ENCODE measurements at places on chromosomes 3 and 15.

DNA sequence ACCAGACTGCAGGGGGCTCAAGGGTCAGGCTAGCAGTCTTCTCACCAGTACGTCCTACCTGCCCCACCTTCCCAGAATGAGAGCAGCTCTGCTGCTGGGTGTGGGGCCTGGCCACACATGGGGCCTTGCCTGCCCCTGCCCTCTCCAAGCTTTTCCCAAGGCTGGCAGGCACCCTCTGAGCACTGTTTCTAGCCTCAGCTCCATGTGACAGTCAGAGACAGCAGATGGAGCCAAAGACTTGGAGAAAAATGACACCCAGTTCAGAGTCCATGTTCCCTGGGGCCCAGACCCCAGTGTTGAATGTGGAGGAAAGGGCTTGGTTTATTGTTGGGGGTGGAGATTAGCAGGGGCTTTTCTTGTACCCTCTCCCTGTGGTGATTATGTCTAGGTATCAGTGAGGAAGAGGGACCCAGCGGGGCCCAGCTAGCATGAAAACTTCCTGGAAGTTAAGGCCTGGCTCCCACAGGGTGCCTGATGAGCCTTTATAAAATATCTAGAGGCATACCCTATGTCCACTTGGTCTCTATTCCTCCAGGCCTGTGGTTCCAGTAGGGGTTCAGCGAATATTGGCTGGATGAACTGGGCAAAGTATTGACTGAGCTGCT lies 153.8 kb downstream of the EEFSEC start:
- no peak for DNase-seq

DNA sequence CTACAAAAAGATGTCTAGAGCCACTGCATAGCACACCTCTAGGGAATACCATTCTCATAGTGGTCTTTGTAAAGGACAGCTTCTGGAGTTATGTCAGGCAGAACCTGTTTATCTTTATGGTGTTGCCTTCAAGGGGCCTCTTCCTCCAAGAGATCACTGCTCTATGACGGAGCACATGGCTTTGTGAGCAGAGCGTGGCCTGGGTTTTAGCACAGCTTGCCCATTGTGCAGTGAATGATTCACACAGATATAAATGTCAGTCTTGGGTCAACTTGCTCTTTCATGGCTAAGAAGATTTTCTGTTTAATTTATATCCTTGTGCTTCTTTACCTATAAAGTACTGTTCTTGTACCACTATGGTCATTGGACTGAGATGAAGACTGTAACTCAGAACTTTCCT lies 41.5 kb upstream of the RBMS3 start:
- DNase-seq = no peak

- no peak for DNase-seq
Observed at GRCh38 chr15:77831986-77832385, 199.3 kb upstream of the LINGO1 start.

DNA sequence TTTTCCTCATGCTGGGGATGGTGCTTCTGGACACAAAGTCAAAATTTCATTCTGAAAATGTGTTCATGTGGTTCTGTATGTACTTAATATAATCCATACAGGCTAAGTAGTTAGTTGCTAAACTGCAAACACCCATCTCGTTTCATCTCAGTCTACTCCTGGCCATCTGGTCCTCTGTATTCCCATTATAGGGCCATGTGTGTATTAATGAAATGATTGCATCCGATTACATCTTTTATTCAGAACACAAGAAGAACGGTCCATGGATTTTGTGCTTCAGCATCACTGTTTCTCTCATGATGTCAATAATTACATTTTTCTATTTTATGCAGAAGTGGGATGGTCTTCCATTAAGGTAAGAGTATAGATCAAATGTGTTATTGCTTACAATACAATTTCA lies 6.1 kb upstream of the GJD2 start:
- no peak for DNase-seq

All from posterior cingulate gyrus (tissue), 11 donors.